ENCODE measurements at places on chromosomes 4 and X. TPM values are rescaled to one million over a fixed set of nuclear protein-coding genes. Genes with fewer than 3 reads are reported as not detected.

GRCh38 chrX:136823175-136823574 is 42.4 kb upstream of the ARHGEF6 start:
- H3K36me3 ChIP-seq: no peaks in the 10 kb centered on the region
- H3K4me1 ChIP-seq: no peaks in the 10 kb centered on the region
- DNase-seq: no peak
- H3K4me3 ChIP-seq: no peak overlapping the region
- H3K27me3 ChIP-seq: no peaks in the 10 kb centered on the region

GRCh38 chr4:177484613-177485021 is 42.4 kb upstream of the AGA start:
- no peaks in the 10 kb centered on the region for H3K4me1 ChIP-seq
- H3K27ac ChIP-seq: no peak overlapping the region
- H3K36me3 ChIP-seq: no peaks in the 10 kb centered on the region
- no peak for DNase-seq
- no peaks in the 10 kb centered on the region for H3K27me3 ChIP-seq

DNA sequence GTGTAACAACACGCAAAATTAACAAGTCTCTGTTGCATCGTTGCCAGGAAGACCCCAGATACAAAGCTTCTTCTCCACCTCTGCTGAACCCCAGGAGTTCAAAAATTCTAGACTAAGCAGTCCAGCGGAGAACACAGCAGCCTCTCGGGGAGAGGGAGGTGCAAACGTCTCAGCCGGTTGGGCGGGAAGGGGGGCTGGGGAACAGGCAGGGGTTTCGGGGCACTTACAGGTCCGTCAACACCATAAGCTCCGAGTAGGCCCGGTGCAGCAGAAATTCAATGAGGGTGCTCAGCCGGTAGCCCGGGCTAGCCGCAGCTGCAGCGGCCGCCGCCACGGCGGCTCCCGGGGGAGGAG is 394 bp downstream of the MED14 start:
- peak overlapping the region; percentile 91 for H3K27ac ChIP-seq
- H3K4me3 ChIP-seq: peak overlapping the region; percentile 64
- H3K27me3 ChIP-seq: no peaks in the 10 kb centered on the region
- H3K36me3 ChIP-seq: no peaks in the 10 kb centered on the region
- H3K4me1 ChIP-seq: peaks cover 37% of the 10 kb centered on the region

DNA sequence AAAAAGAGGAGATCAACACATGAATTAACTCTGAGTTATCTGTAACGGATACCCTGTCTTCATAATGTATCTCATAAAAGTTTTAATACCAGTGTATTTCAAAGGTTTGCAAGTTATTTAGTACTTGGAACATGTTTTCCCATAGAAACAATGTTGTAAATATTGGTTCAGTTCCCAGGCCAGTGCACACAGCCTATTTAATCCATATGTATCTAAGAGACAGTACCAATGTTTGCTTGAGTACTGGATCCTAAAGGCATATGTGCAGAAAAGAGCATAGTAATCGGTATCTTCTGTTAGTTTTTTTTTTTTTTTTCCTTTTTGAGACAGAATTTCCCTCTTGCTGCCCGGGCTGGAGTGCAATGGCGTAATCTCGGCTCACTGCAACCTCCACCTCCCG is 46.1 kb downstream of the SLIT2 start:
- no peaks in the 10 kb centered on the region for H3K27me3 ChIP-seq
- no peaks in the 10 kb centered on the region for H3K4me1 ChIP-seq
- H3K27ac ChIP-seq: no peak overlapping the region
- H3K36me3 ChIP-seq: no peaks in the 10 kb centered on the region
- H3K4me3 ChIP-seq: no peak overlapping the region
- no peak for DNase-seq

- H3K27me3 ChIP-seq: no peaks in the 10 kb centered on the region
- no peaks in the 10 kb centered on the region for H3K4me1 ChIP-seq
- no peaks in the 10 kb centered on the region for H3K36me3 ChIP-seq
- DNase-seq: no peak
- H3K4me3 ChIP-seq: no peak overlapping the region
Measured at GRCh38 chr4:117264072-117264471, 178.7 kb upstream of the TRAM1L1 start.

- H3K4me1 ChIP-seq: peaks cover 27% of the 10 kb centered on the region
- peak overlapping the region; percentile 52 for H3K4me3 ChIP-seq
- H3K27ac ChIP-seq: peak overlapping the region; percentile 86
- no peaks in the 10 kb centered on the region for H3K27me3 ChIP-seq
Measured at GRCh38 chr4:98202907-98203306, 58.3 kb upstream of the RAP1GDS1 start.

DNA sequence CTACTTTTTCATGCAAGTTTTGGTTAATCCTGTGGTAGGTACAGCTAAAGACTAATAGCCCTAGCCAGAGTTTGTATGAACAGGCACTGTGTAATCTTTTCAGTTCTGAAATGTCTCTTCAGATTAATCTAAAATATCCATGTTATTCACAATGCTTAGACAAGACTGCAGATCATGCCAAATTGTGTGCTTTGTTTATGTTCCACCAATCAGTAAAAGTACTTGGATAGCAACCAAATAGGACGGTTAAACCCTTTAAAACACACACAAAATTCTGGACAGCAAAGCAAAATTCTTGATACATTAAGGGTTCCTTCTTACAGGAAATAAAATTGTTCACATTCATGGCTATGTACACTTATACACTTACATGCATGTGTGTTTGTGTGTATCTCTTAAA is 139.1 kb downstream of the KLHL13 start:
- H3K4me1 ChIP-seq: no peaks in the 10 kb centered on the region
- no peak overlapping the region for H3K27ac ChIP-seq
- no peaks in the 10 kb centered on the region for H3K36me3 ChIP-seq
- DNase-seq: no peak

DNA sequence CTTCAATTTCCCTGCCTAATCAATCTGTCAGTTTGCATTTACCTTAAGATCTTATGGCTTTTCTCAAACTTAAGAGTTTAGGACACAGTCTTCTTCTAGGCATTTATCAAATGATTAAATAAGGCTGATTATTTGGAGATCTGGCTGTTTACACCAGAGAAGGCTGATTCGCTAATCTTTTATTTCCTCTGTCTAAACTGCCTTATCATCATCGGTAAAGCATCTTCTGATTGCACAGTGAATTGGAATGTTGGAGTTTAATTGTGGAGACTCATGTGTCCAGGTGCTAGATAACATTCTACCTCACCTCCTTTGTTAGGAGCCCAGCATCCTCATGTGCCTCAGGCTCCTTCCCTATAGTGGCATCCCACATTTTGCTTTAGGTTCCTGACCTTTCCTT is 100.3 kb upstream of the DDIT4L start:
- H3K4me3 ChIP-seq: no peak overlapping the region
- no peaks in the 10 kb centered on the region for H3K27me3 ChIP-seq
- H3K27ac ChIP-seq: no peak overlapping the region
- no peaks in the 10 kb centered on the region for H3K36me3 ChIP-seq
- H3K4me1 ChIP-seq: no peaks in the 10 kb centered on the region

DNA sequence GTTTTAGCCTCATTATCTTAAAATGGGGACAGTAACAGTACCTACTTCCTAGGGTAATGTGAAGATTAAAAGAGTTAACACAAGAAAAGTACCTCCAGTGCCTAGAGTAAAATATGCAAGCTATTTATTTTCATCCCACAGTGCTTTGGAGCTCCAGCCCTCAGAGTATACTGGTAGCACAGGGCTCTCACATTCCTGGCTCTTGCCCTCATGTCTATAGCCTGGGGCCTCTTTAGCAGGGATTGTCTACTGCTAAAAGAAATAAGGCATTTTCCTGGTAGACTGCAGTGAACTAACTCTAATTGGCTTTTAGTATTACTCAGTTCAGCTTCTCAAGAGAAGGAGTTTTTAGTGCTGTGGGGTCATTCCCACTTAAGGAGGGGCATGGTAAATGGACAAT is 60.8 kb downstream of the RRAGB start:
- H3K27me3 ChIP-seq: no peaks in the 10 kb centered on the region
- H3K4me1 ChIP-seq: no peaks in the 10 kb centered on the region
- H3K36me3 ChIP-seq: no peaks in the 10 kb centered on the region
- no peak for DNase-seq
- no peak overlapping the region for H3K27ac ChIP-seq
- no peak overlapping the region for H3K4me3 ChIP-seq

DNA sequence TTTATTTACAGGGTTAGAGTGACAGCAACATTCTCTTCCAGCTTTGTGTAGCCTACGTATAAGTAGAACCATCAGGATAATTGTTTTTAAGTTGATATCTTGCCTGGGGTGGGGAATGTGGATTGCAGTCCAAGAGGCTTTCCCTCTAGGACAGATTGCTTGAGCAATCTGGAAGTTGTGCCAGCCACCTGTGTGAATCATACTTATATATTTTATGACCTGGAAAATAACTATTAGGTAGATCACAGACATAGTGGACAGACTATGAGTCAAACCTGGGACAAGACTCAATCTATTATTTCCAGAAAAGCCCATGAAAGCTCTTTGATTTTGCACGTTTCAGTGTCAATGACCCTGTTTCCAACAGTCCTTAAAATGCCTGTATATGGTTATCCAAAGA is 98.9 kb downstream of the TLL1 start:
- no peak for DNase-seq
- no peaks in the 10 kb centered on the region for H3K36me3 ChIP-seq
- no peak overlapping the region for H3K4me3 ChIP-seq
- no peak overlapping the region for H3K27ac ChIP-seq
- no peaks in the 10 kb centered on the region for H3K4me1 ChIP-seq

GRCh38 chr4:11019451-11020240 is 335.1 kb upstream of the CLNK start:
- H3K4me1 ChIP-seq: peaks cover 1% of the 10 kb centered on the region
- no peaks in the 10 kb centered on the region for H3K27me3 ChIP-seq
- no peak overlapping the region for H3K4me3 ChIP-seq
- DNase-seq: no peak
- no peak overlapping the region for H3K27ac ChIP-seq
- no peaks in the 10 kb centered on the region for H3K36me3 ChIP-seq

GRCh38 chrX:67787196-67787595 is 243.4 kb downstream of the AR start:
- no peaks in the 10 kb centered on the region for H3K27me3 ChIP-seq
- H3K4me3 ChIP-seq: no peak overlapping the region
- no peak overlapping the region for H3K27ac ChIP-seq
- H3K36me3 ChIP-seq: no peaks in the 10 kb centered on the region
- DNase-seq: no peak

DNA sequence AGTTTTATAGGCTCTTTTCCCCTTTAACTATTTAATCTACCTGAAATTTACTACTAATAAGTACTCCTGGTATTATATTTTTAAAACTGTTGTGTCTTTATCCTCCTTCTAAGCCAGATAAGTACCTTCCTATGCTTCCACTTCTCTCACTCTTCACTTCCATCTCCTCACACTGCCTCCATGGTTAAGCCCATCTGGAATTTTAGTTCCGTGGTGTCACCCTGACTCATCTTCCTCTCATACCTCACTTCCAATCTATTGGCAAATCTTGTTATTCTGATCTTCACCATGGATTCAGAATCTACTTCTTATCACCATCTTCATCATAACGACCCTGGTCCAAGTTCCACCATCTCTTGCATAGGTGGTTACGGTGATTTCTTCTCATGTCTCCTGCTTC is 32.7 kb upstream of the DAPP1 start:
- H3K36me3 ChIP-seq: no peaks in the 10 kb centered on the region
- H3K27ac ChIP-seq: no peak overlapping the region
- H3K4me1 ChIP-seq: no peaks in the 10 kb centered on the region
- no peaks in the 10 kb centered on the region for H3K27me3 ChIP-seq
- DNase-seq: no peak

- H3K36me3 ChIP-seq: no peaks in the 10 kb centered on the region
- H3K27me3 ChIP-seq: no peaks in the 10 kb centered on the region
- H3K27ac ChIP-seq: no peak overlapping the region
- no peak for DNase-seq
- H3K4me1 ChIP-seq: no peaks in the 10 kb centered on the region
Measured at GRCh38 chr4:125904802-125905201, 590.0 kb downstream of the FAT4 start.

DNA sequence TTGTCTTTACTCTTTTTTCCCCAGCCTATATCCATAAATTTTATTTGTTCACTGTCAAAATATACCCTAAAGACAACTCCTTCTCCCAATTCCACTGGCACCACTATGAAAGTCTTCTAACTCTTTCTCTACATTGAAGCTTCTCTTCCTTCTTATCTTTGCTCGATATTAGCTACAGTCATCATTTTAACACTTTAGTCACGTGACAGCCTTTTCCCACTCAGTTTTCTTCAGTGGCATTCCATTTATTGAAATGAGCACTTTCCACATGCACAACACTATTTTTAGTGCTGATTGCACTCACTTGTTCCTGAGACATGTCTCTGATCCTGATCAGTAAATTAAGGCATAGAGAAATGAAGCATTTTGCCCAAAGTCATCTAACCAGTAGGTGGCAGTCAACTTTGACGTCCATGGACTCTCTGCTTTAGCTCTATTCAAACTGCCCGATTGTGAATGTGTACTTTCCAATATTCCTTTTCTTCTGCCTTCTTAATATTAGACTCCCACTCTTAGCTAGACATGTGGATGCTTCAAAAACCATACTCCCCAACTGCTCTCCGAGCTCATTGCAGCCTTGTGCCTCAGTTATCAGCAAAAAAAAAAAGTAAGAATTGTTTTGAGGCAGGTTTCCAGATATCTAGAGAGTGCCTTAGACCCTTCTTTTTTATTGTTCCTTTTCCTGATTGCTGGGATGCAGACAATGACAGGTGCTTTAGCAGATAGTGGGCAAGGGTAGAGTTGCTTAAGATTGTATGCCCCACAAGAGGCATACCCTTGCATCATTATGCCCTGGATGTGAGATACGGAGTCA is 394.4 kb upstream of the ADGRL3 start:
- no peaks in the 10 kb centered on the region for H3K4me1 ChIP-seq
- no peak overlapping the region for H3K27ac ChIP-seq
- no peak for DNase-seq

GRCh38 chr4:27835851-27836250 is 975.2 kb downstream of the STIM2 start:
- no peak overlapping the region for H3K4me3 ChIP-seq
- no peaks in the 10 kb centered on the region for H3K4me1 ChIP-seq
- DNase-seq: no peak
- H3K27me3 ChIP-seq: no peaks in the 10 kb centered on the region

GRCh38 chr4:100938698-100939097 is 408.6 kb downstream of the PPP3CA start:
- no peaks in the 10 kb centered on the region for H3K27me3 ChIP-seq
- H3K27ac ChIP-seq: no peak overlapping the region
- no peak overlapping the region for H3K4me3 ChIP-seq
- no peak for DNase-seq
- no peaks in the 10 kb centered on the region for H3K4me1 ChIP-seq

GRCh38 chrX:132955690-132956089 is 2.7 kb downstream of the HS6ST2 start:
- peaks cover 3% of the 10 kb centered on the region for H3K4me1 ChIP-seq
- no peak overlapping the region for H3K4me3 ChIP-seq
- DNase-seq: no peak
- H3K27ac ChIP-seq: no peak overlapping the region
- no peaks in the 10 kb centered on the region for H3K36me3 ChIP-seq

GRCh38 chrX:53714580-53715345 is 28.2 kb upstream of the HUWE1 start:
- H3K27me3 ChIP-seq: no peaks in the 10 kb centered on the region
- H3K36me3 ChIP-seq: no peaks in the 10 kb centered on the region
- H3K4me3 ChIP-seq: no peak overlapping the region
- peak; percentile 54 for DNase-seq
- peak overlapping the region; percentile 83 for H3K27ac ChIP-seq

GRCh38 chr4:173171098-173171497 is 2.5 kb downstream of the GALNT7 start:
- DNase-seq: peak; percentile 20
- H3K27me3 ChIP-seq: no peaks in the 10 kb centered on the region

STATH gene
- not detected for total RNA-seq

ADH1C gene
- not detected for total RNA-seq

DKC1 gene
- total RNA-seq: 84.2 TPM

GAGE1 gene
- total RNA-seq: not detected

XAGE3 gene
- total RNA-seq: not detected

CFAP99 gene
- not detected for total RNA-seq

PABPC4L gene
- not detected for total RNA-seq

LEF1 gene
- 1.6 TPM for total RNA-seq

MAEA gene
- 106 TPM for total RNA-seq
